ENCODE measurements at places on chromosomes 7 and 10.

GRCh38 chr10:123157210-123157609, 3.0 kb downstream of the BUB3 start:
- DNase-seq, result no peak

DNA sequence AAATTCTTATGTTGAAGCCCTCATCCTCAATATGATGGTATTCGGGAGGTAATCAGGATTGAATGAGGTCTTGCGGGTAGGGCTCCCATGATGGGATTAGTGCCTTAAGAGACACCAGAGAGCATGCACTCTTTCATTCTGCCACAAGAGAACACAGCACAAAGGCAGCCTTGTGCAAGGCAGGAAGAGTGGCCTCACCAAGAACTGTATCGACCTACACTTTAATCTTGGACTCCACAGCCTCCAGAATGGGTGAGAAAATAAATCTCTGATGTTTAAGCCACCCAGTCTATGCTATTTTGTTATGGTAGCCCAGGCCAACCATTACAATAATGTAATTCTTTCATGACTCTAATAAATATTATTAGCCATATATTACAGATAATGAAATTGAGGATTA, 8.4 kb downstream of the SEM1 start:
- no peak for DNase-seq

GRCh38 chr7:121167971-121168370, 160.8 kb upstream of the WNT16 start:
- DNase-seq, result no peak

DNA sequence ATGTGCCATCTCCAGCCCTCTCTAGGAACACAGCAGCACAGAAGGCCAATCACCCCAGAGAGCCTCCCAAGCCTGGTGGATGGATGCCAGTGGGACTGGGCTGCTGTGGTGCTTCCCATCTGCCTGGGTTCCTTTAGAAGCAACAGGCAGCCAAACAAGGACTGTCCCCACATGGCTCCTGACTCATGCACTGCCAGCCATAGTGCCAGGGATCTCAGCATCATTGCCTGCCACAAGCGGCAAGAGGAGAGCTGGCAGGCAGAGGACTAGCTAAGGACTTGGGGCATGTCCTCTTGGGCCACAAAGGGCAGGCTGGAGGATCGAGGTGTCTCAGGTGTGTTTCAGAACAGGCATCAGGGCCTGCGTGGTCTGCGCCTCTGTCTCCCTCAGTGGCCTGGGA, 23.4 kb upstream of the FIGNL1 start:
- DNase-seq, result no peak

GRCh38 chr10:65548001-65548400, 1377.8 kb upstream of the LRRTM3 start:
- DNase-seq, result no peak

DNA sequence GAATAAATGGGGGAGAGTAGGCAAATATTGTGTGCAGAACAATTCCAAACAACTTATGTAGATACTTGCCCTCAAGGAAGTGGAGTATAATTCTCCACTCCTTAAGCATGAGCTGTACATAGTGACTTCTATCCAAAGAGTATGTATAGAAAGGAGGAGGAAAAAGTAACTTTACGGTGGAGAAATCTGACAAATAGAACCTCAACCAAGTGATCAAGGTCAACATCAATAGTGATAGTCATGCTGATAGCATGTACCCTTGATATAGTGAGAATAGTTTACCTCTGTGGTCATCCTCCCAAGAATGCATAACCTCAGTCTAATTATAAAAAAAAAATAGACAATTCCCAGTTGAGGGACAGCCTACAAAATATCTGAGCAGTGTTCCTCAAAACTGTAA, 89.1 kb upstream of the NANOS1 start:
- DNase-seq, result no peak

DNA sequence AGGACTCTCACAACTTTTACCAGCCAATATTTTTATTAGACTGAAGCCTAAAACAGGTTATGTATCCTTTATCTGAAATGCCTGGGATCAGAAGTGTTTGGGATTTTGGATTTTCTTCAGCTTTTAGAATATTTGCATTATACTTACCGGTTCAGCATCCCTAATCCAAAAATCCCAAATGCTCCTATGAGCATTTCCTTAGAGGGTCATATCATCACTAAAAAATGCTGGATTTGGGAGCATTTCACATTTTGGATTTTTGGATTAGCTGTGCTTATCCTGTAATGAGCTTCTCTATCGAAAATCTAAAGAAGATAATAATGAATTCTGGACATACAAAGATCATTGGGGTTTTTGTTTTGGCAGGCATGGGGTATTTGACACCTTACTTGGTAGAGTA, 53.0 kb downstream of the RALA start:
- DNase-seq, result no peak

DNA sequence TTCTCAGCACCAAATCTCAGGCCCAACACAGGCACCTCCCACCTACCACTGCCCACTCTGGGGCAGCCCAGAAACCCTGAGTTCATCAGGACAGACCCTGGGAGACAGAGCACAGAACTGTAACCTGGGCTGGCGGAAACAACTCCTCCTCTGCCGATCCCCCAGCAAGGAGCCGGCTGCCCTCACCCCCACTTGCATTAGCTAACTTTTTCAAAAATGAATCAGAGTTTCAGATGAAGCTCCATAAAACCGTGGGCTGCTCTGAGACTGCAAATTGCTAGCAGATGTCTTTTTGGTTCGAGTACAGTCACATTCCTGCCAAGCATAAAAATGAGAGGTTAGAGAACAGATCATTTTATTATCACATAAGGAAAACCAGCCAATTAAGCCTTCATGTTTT, 93.4 kb upstream of the PARD3 start:
- no peak for DNase-seq

DNA sequence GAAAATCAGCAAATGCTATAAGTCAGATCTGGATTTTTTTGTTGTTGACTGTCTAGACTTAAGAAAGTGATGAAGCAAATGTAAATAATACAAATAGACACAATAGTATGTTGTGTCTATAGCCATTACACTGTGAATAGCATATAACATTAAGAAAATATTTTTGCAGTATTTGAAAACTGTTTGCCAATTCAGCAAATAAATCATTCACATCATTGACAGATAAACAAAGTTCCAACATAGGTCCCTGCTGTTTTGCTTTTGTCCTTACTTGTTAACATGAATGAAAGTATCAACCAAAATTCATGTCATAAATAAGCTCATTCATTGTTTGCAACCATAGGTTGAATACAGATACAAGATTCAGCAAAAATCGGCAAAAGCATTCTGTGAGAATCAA, 200.5 kb downstream of the KIF20B start:
- DNase-seq, result no peak

GRCh38 chr7:93836116-93836515, 54.4 kb downstream of the TFPI2 start:
- no peak for DNase-seq

DNA sequence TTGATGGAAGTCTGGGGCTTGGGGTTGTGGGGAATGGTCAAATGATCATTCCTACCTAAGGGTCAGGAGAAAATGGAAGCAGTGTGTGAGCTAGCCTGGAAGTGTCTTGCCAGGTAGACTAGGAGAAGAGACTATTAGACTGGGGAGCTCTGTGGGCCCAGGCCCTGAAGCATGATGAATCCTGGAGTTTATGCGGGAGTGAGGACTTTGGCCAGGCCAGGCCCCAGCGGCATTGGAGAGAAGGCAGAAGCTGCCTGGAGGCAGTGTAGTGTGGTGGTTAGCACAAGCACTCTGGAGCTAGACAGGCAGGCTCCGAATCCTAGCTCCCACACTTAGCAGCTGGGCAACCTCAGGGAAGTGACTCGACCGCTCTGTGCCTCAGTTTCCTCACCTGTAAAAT, 29.3 kb downstream of the ZMIZ1 start:
- no peak for DNase-seq

GRCh38 chr10:78448994-78449418, 415.3 kb downstream of the RPS24 start:
- no peak for DNase-seq

- DNase-seq, result no peak
Observed at GRCh38 chr7:113283861-113284260, 165.5 kb upstream of the SMIM30 start.

DNA sequence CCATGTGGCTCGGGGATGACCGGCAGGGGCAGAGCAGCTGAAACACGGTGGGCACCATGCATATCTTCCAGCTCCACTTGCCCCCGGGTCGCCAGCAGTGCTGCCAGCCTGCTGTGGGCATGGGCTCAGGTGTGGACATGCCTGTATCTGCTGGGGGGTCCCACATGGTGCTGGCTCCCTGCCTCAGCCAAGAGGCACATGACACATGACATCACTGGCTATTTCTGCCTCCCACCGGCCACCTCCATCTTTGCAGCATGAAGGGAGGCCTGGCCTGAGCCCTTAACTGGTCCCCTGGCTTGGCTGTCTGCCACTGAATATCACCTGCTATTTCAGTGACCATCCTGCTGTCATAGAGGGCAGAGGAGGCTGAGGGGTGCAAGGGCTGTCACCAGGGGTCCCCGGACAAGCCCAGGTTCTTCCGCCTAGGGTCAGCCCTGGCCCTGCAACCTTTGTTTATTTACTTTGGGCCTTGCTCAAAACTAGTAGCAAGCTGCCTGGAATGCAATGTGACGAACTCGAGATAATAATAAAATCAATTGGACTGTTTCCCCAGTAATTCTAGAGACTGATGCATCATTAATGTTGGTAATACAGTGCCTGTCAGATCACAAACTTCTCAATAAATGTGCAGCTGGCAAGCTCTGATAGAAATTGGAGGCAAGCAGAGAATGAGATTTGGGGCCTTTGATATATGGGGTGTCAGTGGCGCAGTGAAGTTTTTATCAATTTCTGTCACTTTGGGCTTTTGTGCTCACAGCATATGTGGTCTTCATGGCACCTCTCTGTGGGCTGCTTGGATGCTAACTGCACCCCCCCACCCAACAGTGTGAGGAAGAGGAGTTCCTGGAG, 28.5 kb downstream of the ZMIZ1 start:
- no peak for DNase-seq

- no peak for DNase-seq
Observed at GRCh38 chr7:141464551-141464950, 86.7 kb upstream of the AGK start.

DNA sequence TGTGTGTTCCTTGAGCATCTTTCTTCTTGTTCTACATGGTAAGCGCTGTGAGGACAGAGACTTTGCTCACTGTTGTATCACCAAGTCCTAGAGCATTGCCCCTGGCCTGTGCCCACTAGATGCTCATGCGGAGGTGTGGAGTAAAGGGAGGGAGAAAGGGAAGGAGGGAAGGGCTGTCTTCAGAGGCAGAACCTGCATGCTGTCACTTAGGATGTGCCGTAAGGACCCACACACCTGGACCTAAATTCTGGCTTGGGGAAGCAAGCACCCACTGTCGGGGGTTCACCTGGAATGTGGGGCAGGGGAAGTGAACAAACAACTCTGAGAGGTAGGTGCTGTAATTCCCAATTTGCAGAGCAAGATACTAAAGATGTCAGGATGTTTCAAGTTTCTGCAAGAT, 129.5 kb downstream of the PTPN20 start:
- DNase-seq, result no peak

GRCh38 chr10:48751730-48752129, 67.1 kb downstream of the WDFY4 start:
- no peak for DNase-seq

GRCh38 chr7:2017914-2018568, 214.7 kb downstream of the MAD1L1 start:
- no peak for DNase-seq

GRCh38 chr7:70392877-70393435, 739.0 kb upstream of the GALNT17 start:
- no peak for DNase-seq

GRCh38 chr7:130904031-130904757, 170.2 kb upstream of the KLF14 start:
- DNase-seq, result no peak

- no peak for DNase-seq
Observed at GRCh38 chr10:24625778-24626177, 97.9 kb downstream of the ARHGAP21 start.

- no peak for DNase-seq
Observed at GRCh38 chr7:148624735-148625134, 34.2 kb downstream of the C7orf33 start.

GRCh38 chr7:1531263-1531978, 919 bp downstream of the MAFK start:
- no peak for DNase-seq

- no peak for DNase-seq
Observed at GRCh38 chr10:121216721-121217181, 365.6 kb downstream of the WDR11 start.

- no peak for DNase-seq
Observed at GRCh38 chr10:132784866-132785722, 853 bp downstream of the NKX6-2 start.

DNA sequence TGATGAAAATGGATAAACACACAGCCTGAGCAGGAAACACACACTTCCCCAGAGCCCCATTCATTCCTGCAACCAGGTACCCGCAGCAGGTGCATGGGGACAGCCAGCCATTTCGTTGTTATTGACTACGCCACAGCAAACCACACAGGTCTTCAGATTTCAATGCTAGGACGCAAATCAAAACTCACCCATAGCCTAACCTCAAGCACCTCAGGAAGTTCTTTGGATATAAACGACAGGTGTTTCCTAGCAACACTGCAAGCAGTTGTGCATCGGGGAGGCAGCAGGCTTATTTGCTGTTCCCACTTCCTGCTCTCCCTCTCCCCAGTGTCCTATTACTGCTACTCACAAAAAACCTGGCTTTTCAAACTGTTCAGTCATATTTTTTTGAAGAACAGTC, 176.5 kb upstream of the FRMD4A start:
- DNase-seq, result no peak

GRCh38 chr7:130566168-130566897, 74.4 kb downstream of the MEST start:
- DNase-seq, result no peak

DNA sequence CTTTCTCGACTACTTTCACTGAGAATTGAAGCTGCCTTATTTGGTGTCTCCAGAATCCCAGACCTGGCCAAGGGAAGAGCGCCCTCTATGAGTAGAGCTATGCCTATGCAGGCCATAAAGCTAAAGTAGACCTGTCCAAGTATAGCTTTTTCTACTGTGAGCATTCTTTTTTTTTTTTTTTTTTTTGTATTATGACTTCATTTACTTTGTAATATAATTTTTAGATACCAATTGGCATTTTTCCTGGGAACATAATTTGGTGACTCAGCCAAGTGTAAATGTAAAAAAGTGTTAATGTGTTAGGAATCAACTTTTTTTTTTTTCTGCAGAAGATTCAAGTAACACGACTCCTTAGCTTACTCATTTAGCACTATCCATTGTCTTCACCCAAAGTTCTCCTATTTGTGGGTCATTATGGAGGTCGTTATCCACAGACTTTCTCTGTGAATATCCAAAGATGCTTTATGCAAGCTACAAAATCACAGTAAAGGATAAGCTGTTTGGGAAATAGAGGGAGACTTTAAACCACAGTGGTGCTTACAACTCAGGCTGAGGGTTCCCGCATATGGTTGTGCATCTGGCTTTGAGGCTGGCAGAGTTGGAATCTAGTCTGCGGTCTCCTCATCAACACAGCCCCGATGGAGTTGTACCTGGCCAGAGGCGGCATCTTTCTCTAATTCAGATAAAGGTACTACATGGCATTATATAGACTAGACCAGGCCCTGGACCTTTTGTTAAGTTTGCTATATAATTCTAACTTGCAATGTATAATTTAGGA, 1040.2 kb upstream of the SORCS1 start:
- DNase-seq, result no peak

Measured in activated gamma-delta T cell (primary cell).